ENCODE measurements at places on chromosomes 16 and 17.

DNA sequence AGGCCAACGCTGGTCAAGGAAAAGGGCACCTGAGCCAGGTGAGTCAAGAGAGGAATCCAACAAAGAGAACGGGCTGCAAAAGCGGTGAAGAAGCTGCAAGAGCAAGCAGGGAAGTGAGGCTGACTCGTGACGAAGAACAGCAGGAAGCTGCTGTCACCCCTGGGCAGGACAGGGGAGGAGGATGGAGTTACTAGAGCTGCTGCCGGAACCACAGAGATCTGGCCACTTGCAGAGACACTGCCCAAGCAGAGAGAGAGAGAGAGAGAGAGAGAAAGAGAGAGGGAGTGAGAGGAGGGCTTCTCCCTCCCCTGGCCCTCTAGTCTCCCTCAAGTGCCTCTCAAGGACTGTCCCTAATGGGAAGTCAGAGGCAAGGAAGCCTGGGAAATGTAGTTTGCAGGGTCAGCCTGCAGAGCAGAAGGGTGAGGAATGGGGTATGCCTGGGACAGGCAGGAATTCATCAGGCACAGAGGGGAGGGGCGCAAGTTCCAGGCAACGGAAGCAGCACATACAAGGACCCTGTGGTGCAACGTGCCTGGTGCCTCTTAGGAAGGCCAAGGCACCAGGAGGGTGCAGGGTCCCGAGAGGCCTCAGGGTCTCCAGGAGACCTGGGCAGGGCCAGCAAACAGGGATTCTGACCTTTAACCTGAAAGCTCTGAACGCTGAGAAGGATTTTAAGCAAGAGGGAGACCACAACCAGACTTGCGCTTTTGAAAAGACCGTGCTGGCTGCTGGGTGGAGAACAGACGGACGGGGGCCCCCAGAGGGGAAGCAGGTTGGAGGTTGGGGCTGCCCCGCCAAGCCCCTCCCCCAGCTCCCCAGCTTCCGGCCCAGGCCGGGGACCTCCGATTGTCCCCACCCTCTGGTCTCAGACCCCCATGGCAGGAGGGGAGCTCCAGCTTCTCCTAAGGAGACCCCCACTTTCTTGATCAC lies 45.8 kb upstream of the CIBAR2 start:
- no peak for DNase-seq

DNA sequence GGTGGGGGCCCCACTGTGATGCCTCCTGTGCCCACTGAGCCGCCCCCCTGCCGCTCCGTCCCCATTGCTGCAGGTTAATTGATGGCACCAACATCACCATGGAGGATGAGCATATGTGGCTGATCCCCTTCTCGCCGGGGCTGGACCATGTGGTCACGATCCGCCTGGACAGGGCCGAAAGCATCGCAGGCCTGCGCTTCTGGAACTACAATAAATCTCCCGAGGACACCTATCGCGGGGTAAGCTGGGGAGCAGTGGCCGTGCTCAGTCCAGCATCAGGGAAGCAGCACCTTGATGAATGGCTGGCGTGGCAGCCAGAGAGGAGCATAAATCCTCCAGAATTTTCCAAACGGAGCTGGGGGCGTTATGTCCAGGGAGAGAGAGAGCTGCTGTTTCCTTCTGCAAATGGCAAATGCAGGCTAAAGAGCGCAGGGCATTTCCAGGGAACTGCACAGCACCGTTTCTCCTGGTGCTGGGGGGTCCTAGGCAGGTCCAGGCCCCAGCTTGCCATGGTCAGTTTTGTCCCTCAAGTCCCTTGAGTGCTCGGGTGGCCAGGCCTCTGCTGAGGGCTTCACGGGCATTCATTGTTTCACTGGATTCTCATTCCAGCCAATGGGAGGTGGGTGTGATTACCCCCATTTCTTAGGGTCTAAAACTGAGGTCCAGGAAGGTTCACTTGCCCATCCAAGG lies 216.4 kb downstream of the KATNIP start:
- DNase-seq = no peak

GRCh38 chr17:49447628-49448302 lies 33.1 kb upstream of the PHB1 start:
- no peak for DNase-seq

- no peak for DNase-seq
Observed at GRCh38 chr16:28297308-28297707, 5.0 kb downstream of the SBK1 start.

GRCh38 chr17:28113269-28113668 lies 70.8 kb downstream of the NLK start:
- DNase-seq = no peak
